HL-60 (cell line): ENCODE measurements at places on chromosomes 1 and 21.

- no peak for DNase-seq
Observed at GRCh38 chr1:20149601-20150325, 10.6 kb downstream of the PLA2G2F start.

GRCh38 chr1:154573168-154573510 is 5.6 kb downstream of the CHRNB2 start:
- no peak for DNase-seq

- DNase-seq, result no peak
Observed at GRCh38 chr1:88060750-88061491, 623.2 kb upstream of the PKN2 start.

DNA sequence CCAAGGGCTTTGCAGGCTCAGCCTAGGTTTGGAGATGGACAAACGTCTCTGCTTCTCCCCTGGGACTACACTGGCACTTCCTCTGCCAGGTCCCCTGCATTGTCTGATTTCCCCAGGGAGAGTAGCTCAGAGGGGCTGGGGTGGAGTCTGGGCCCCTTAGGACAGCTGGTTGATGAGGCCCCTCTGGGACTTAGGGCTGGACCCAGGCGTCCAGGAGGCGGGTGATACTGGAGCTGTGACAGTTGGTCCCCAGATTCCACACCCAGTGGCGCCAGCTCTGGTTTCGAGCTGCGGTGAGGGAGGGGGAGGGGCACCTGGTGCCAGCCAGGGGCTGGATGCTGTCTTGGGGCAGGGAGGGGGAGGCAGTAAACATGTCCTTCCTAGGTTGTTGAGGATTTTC is 7.4 kb upstream of the MEX3A start:
- DNase-seq, result no peak

- DNase-seq, result no peak
Observed at GRCh38 chr1:88697503-88697902, 13.4 kb downstream of the PKN2 start.

GRCh38 chr1:188394677-188395076 is 1565.9 kb downstream of the PLA2G4A start:
- DNase-seq, result no peak

- DNase-seq, result no peak
Observed at GRCh38 chr1:204589409-204590038, 73.3 kb downstream of the MDM4 start.

- DNase-seq, result no peak
Observed at GRCh38 chr1:231882790-231883189, 256.2 kb downstream of the DISC1 start.

DNA sequence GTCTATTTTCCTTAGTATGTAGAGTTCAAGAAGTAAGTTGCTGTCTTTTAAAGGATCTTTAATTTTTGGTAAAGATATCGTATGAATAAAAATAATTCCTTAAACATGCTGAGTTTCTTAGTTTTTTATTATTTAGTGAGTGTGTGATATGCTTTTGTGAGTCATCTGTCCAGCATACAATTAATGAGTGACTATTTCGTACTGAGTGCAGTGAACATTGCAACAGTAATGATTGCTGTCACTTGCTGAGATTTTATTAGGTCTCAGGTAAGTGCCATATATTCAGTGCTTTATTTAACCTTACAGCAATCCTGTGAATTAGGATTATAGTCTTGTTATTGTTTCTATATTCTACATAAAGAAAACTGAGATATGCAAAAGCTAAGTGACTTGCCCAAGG is 22.6 kb downstream of the MIGA1 start:
- DNase-seq, result no peak

DNA sequence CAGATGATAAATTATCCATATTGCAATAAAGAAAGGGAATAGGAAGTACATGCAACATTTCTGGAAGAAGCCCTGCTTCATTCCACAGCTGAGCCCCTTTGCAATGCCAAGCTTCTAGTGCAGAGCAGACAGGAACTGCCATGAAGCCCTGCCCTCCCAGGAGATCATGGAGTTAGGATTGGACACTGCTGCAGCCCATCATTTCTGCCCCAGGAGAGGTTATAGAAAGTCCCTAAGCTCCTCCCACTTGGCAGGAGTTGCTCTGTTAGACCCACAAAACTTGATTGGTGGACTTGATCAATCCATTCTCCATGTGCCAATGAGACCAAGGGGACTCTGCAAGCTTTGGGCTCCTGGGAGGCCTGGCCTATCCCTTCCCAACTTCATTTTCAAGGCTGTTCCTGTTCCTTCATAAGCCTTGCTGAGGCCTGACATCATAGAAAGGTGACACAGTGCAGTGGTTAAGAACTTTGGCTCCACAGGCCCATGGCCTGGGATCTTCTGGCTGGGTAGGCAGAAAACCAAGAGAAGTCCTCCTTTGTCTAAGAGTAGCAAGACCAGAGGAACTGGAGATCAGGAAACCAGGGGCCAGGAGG is 1.3 kb upstream of the LAPTM5 start:
- peak; percentile 59 for DNase-seq

DNA sequence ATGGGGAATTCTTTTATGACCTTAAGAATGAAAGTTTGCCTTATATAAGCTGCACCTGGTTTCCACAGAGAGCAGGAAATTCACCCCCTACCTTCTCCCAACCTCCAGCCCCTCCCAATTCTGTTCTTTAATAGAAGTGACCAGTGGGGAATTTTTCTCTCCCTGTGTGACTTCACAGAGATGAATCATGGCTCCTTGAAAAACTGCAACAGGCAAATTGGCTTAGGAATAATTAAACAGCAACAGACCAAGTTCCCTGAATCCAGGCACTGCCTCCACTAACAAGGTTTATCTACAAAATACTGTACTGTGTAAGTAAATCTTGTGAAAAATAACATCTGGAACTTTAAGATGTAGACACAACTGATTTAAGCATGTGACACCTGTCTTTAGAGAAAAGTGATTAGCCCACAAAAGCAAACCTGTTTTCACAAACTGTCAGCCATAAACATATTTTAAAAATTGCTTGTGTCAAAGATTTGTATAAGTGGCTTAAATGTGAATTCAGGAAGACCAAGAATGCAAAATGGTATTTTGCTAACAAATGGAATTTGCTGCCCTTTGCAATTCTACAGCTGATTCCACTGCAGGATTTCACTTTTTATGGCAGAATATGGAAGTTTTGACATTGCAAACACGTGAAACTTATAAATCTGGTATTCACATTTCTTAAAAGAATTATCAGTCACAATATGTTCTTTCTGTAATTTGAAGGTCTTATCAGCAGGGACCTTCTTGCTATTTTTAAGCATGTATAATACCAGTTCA is 54.0 kb downstream of the ALG14 start:
- DNase-seq, result no peak

DNA sequence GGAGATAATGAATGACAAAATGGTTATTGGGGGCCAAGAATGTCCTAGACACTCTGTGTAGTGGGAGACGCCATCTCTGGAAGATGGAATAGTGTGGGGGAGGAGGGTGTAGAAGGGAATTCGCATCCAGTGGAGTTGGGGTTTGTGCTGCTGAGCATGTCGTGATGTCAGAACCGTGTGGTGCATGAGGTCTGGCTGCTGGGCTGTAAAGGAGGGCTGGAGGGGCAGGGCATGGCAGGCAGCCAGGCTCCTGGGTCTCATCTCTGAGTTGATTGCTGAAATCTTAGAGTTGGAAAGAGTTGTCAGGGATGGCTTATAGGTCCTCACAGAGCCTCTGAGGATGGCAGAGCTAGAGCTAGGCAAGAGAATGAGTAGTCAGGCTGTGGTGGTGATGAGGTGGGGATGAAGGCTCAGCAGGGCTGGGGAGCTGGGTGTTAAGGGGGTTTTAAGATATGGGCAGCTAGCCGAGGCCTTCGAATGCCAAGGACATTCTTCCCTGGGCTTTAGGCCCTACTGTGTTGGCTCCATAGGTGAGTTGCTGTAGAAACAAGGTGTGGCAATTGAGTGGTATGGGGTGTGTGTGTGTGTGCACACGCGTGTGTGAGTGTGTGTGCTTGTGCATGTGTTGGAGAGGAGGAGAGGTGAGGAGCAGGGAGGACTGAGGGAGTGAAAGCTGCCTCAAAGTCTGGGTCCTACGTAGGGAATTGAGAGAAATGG is 1.9 kb downstream of the PPFIA4 start:
- DNase-seq, result no peak

- peak; percentile 85 for DNase-seq
Observed at GRCh38 chr21:42233067-42233961, 14.4 kb downstream of the ABCG1 start.

GRCh38 chr1:204744107-204744779 is 58.7 kb upstream of the LRRN2 start:
- DNase-seq, result no peak

- no peak for DNase-seq
Observed at GRCh38 chr1:197862671-197863070, 39.8 kb upstream of the C1orf53 start.

DNA sequence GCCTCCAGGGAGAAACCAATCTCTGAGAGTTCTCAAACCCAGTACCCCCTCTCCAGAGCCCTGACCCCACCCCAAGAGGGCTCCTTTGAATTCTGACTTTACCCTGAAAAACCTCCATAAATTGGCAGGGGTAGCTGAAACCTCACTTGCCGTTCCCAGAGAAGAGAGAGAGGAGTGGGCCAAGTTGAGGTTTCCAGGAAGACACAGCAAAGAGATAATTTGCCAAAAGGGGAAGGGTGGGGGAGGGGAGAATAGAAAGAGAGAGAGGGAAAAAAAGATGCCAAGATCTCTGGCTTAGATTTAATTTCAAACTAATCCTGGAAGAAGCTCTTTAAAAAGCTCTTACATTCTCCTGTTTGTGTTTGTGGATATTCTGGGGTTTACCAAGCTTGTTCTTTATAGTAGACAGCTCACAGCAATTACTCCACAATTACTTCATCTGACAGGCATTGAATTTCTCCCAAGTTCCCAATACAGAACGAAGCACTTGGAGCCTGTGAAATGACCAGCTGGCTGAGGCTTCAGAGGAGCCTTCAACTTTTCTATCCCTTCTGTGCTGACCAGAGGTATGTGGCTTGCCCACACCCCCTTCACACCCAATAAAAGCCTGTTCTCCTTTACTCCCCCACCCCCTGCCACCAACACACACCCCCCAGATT is 1.1 kb upstream of the GRHL3 start:
- DNase-seq, result no peak

GRCh38 chr1:1435106-1435903 is at the start of gene VWA1:
VWA1 (plus strand) TSS chr1:1435690; CDS start chr1:1435749, 59 bp downstream.
- DNase-seq, result peak; percentile 49

DNA sequence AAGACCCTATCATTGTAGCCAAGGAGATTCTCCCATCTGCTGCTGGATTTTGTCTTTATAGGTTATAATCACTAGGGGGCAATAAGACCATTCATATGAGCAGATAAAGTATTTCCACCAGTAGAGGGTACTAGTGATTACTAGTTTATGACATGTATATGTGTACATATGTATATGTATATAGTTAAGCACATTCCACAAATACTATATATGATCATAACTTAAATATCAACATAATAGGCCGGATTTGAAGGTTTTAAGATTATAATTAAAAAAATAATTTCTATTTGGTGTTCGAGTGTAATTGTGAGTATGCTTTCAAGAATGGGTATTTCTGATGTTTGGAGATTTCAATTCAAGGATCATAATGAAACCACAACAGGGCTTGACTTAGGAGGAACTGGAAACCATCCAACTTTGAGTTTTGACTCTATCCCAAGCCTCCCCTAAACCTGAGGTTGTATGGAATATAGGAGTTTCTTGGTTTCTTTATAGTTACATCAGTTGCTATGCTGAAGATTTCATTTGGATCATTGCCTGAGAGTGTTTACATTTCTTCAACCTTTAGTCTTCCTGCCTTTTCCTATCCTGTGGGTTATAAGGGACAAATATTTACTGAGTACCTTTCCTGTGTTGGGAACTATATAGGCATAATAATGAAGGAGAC is 16.9 kb downstream of the TCEANC2 start:
- no peak for DNase-seq

- DNase-seq, result no peak
Observed at GRCh38 chr21:25734654-25734903, 125 bp downstream of the ATP5PF start.

- DNase-seq, result no peak
Observed at GRCh38 chr1:7705908-7706216, 65.2 kb upstream of the VAMP3 start.

DNA sequence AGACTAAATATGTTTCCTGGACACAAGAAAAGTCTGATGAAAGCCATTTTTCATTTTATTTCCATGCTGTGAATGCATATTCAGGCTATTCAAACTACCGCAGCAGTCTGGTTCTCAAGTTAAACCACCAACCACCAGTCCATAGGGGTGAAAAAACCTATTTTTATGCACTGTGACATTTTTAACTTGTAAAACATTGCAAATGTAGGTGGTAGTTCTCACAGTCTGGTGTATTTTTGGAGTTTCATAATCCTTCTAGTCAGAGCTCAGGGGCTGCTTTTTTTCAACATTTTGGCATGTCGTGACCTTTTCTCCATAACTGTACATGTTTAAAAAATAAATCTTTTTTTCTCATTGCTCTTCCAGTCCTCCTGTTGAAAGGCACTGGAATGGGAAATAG is 907.6 kb upstream of the ADGRL2 start:
- DNase-seq, result no peak

DNA sequence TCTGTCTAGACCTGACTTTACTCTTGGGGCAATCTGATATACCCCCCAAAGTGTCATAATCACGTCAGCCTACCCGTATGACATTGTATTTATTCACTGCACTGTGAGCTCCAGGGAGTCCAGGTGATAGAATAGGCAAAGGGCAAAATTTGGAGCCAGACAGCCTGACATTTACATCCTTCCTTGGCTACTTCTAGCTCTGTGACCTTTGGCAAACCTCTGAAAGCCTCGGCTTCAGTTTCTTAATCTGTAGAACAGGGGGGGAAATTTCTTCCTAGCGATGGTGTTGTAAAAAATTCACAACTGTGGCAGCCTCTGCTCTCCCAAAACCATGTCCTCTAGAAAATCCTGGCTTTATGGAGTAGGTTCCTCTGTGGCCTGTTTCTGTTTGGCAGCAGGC is 240.9 kb downstream of the KIF26B start:
- no peak for DNase-seq

- no peak for DNase-seq
Observed at GRCh38 chr1:157235307-157235706, 97.1 kb upstream of the ETV3 start.

- DNase-seq, result no peak
Observed at GRCh38 chr1:53575141-53575954, 116.1 kb downstream of the DMRTB1 start.

DNA sequence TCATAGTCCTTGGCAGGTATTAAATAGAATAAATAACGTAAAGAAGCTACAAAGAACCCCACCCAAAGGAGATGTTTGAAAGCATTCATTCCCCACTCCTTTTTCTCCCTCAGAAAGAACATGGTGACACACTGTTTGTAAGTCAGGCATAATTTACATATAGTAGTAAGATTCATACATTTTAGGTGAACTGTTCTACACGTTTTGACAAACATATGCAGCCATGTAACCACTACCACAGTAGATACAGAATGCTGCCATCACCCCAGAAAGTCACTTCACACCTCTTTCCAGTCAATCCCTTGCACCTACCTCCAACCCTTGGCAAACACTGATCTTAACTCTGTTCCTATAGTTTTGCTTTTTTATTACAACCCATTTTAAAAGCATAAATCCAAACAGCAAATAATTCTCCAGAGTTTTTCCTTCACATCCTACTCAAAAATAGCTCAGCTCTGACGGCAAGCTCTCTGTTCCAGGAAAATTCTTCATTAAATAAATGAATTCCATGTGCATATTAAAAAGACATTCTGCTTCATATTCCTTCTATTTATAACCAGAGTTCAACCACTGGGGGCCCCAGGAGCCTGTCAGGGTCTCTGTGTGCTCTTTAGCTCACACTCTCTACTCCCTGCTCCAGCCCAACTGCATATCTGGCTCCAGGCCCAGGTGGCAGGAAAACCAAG is 258.8 kb downstream of the PLPP3 start:
- no peak for DNase-seq
